NCI-H1105 treated with DMSO at 0.1 percent for 48 hours (cell line): ENCODE measurements at places on chromosomes 12 and 14.
A peak's percentile ranks its signal among the peaks of the same experiment; 100 is the strongest.

- no peak for DNase-seq
These were observed 33.9 kb downstream of the CEP290 start for GRCh38 chr12:88108021-88108420.

- peak; percentile 29 for DNase-seq
These were observed 214.9 kb downstream of the ADAMTS20 start for GRCh38 chr12:43336962-43337555.

- DNase-seq = peak; percentile 72
These were observed 55.8 kb upstream of the VRK1 start for GRCh38 chr14:96741151-96741977.

DNA sequence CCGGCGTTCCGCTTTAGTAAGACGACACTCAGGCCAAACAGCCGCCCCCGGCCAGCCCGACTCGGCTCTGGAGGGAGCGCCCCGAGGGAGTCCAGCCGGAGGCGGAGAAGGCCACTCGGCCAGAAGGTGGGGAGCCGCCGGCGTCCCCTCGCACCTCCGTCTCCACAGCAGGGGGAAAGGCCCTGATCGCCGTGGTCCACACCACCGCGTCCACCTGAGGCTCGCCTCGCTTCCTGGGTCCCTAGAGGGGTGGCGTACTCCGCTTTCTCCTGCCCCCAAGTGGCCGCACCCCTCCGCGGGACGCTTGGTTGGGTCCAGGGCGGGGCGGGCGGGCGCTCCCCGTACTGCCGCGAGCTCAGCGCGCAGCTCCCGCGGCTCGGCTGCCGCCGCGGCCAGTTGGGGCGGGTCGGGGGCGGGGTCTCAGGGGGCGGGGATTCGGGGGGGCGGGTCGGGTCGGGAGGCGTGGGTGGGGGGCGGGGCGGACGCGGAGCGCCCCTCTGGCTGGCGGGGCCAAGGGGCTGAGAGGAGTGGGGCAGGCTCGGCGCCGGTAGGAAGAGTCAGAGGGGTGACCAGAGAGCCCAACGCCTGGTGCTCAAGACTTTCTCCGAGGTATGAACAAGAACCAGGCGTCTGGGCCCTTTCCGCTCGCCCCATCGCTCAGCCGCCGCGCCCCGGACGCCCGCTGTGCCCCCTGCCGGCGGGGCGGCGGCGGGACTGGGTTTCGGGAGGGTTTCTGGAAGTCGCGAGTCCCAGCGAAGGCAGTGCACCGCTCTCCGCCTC lies at the start of gene FRMD6:
FRMD6 (plus strand) TSS at position 523 of the 780 bp plus-strand sequence. CDS start 37,927 bp downstream, outside the sequence.
- peak; percentile 81 for DNase-seq
